NCI-H524 treated with DMSO at 0.1 percent for 48 hours (cell line): ENCODE measurements at places on chromosomes 6 and 20.

- DNase-seq, result no peak
Measured at GRCh38 chr20:22507240-22507961, 77.0 kb downstream of the FOXA2 start.

DNA sequence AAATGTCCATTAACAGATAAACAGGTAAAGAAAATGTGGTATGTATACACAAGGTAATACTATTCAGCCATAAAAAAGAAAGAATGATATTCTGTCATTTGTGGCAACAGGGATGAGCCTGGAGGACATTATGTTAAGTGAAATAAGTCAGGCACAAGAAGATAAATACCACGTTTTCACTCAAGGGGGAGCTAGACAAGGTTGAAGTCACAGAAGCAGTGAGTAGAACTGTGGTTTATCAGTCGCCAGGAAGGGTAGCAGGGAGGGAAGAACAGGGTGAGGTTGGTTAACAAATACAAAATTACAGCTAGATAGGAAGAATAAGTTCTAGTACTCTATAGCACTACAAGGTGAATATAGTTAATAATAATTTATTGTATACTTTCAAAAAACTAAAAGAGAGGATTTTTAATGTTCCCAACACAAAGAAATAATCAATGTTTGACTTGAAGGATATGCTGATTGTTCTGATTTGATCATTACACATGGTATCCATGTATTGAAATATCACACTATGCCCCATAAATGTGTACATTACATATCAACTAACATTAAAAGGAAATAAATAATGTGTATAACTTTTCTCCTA lies 21.1 kb downstream of the RTN4IP1 start:
- DNase-seq, result no peak

DNA sequence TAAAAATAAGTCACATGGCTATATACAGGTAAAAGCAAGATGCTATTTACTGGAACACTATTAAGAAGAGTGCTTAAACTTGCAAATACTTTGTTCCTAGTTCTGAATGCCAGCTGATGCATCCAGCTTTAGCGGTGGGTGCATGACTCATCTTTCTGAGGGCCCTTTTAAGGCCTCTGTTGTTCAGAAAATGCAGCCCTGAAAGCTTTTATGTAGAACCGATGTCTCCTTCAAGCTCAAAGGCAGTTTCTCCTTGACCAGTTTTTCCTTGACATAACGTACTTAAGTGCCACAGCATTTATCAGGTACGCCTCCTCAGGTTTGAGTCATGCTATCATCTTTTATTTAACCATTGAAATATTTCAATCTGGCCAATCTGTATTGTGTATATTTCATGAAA lies 82.8 kb downstream of the MLIP start:
- DNase-seq, result no peak

- no peak for DNase-seq
Measured at GRCh38 chr6:140812636-140813035, 1320.1 kb upstream of the GJE1 start.

DNA sequence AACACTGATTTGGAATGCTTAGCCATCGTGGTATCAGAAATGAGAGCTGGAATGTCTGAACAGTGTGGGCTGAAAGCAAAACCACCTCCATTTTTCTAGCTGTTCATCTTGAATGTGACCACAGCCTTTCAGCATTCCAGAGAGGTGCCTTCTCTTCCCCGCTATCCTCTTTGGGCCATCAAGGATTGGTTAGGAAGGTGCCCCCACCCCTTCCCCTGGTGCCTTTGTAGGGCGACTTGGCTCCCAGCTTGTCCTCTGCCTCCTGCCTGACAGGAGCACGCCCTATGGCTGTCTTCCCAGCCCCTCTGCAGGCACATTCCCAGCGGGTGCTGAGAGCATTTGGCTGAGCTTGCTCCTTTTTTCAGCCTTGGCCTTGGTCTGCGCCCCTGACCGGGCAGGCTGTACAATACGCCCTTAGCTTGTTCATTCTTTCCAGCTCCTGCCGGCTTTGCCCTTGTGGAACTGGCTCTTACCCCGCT lies 97.5 kb downstream of the ARMC2 start:
- DNase-seq, result no peak

GRCh38 chr6:17511580-17511979 lies 88.5 kb upstream of the FAM8A1 start:
- no peak for DNase-seq

GRCh38 chr20:64238115-64238825 lies 17.3 kb upstream of the PCMTD2 start:
- no peak for DNase-seq

DNA sequence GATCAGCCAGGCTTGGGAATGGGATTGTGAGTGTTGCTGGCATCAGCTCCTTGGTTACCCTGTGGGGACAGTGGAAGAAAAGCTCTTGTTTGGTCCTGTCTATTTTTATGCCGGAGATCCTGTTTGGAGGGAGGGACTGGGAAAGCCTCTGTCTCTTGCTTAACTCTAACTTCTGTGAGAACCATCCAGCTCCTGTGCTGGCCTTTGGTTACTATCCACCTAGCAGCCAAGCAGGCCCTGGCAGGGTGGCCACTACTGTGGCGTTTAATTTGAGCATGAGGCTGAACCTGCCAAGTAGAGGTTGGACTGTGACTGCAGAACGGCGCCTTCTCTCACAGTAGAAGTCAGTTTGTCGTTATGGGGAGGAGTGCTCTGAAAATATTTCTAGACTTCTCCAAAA lies 193.3 kb downstream of the UTRN start:
- no peak for DNase-seq

GRCh38 chr6:163423696-163424095 lies 9.2 kb downstream of the QKI start:
- no peak for DNase-seq

DNA sequence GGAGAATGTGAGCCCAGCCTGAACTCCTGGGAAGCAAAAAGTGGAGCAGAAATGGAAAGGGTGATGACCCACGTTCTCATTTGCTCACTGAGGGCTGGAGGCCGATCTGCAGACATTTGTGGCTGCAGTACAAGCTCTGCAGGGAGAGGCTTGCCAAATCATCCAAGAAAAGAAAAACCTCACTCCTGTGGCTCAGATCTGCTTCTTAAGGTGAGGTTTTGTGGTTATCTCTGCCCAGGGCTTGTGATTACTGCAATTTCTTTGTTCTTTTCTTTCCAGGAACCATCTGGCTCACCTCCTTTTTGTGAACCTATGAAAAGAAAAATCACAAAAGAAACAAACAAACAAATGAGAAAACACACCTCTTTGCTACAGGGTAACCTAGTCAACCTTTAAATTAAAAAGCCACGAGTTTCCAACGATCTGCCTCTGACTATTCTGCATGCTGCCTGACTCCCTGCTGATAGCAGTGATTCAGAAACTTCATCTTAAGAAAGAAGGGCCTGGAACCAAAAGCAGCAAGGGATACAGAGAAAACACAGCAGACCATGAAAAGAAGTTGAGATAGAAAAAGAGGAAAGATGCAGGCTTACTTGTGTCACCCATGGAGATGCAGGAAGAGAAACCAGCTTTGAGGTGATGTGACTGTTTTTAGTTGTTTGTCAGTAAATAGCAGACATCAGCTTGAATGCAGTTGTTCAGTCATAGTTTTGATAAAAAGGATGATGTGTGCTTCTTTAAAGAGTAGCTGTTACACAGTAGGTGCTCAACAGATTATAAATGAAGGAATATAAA lies 165.1 kb downstream of the LMBRD1 start:
- DNase-seq, result no peak

- no peak for DNase-seq
Measured at GRCh38 chr6:29813809-29814208, 13.8 kb upstream of the HLA-G start.

DNA sequence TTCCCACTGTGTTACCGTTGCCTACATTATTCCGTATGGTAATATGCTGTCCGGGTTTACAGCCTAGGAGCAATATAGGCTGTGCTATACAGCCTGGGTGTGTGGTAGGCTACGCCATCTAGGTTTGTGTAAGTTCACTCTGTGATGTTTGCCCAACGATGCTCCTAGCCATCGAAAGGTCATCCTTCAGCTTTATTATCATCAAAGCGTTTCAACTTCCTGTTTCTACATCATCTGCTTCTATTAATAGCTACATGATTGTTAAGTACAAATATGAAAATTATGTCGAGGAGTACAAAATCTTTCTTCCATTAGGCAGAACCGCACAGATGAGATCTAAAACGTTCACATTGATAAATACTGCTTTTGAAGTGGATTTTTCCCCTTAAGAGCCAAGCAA lies 69.9 kb downstream of the PPP1R14C start:
- DNase-seq, result no peak
